CD4-positive, alpha-beta T cell treated with Interleukin-15 for 4 hours (primary cell): ENCODE measurements at places on chromosomes 3 and 15.
A peak's percentile ranks its signal among the peaks of the same experiment; 100 is the strongest.

- no peak for DNase-seq
Observed at GRCh38 chr3:158267015-158267414, 157.1 kb downstream of the RSRC1 start.

DNA sequence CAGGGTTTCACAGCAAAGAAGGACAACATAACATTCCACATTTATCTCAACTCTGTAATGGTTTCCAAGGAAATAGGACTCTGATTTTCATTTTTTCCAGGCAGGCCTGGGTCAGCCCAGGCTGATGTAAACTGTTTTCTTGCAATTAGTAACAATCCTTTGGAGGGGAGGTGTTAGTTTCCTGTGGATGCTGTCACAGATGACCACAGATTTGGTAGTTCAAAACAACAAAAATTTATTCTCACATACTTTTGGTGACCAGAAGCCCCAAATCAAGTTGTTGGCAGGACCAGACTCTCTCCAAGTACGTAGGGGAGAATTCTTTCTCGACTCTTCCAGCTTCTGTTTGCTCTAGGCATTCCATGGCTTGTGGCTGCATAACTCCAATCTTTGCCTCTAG is 88.0 kb downstream of the EDEM1 start:
- DNase-seq, result no peak

- no peak for DNase-seq
Observed at GRCh38 chr15:29465196-29465595, 195.6 kb upstream of the NSMCE3 start.

GRCh38 chr3:4818986-4819693 is 160.1 kb upstream of the BHLHE40 start:
- no peak for DNase-seq

- no peak for DNase-seq
Observed at GRCh38 chr3:40308725-40309417, 636 bp upstream of the EIF1B start.

GRCh38 chr3:130746246-130747039 is at the start of gene PIK3R4:
TSS of gene PIK3R4 (minus strand) at chr3:130746829. CDS start at chr3:130745218, 1,611 bp downstream.
- DNase-seq, result peak; percentile 96

DNA sequence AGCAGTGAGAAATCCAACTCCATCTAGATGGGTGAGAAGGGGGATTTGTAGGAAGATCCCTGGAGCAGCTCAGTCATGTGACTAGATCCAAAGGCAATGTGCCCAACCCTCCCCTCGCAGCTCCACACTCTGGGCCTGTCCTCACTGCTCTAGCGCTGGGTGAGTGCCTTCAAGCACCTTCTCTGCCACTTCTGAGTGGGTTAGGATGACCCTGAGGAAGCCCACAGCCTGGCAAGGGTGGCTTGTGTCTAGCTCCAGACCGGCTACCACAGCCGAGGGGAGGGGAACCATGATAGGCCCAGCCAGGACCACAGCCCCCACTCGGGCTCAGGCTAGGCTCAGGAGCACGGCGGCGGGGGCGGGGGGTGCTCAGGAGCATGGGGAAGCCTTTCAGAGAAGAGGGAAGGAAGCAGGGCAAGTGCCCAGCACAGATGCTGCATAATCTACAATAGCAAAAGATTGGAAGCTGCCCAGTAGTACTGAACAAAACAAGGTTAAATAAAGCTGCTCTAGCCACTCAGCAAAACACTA is 1.7 kb downstream of the SPATA12 start:
- DNase-seq, result no peak

DNA sequence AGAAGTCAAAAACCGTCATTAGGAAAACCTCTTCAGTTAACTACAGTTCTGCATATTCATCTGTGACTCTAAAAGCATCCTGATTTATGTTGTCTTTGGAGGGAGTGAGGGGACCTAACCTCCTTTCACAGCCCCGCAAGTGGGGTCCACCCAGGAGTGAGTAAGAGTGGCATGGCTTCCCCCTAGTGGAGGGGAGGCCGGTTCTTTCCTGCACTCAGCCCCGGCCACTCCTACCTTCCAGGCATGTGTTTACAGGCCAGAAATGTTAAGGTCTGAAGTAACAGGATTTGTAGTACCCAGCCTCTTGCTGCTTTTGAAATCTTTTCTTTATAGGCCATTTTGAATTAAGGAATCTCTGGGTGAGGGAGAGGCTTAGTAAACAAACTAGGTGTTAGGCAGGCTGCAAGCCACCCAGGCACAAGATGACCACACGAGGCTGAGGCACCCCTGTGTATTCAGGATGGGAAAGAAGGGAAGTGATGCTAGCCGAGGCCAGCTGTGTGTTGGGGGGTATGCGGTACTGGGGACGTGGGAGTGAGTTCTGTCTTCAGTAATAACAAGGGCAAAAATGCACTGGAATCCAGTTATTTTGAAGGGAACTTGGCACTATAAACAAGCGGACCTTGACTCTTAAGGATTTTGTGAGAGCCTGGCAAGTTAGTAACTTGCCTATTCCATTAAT is 50.5 kb downstream of the CTDSPL start:
- DNase-seq, result no peak

DNA sequence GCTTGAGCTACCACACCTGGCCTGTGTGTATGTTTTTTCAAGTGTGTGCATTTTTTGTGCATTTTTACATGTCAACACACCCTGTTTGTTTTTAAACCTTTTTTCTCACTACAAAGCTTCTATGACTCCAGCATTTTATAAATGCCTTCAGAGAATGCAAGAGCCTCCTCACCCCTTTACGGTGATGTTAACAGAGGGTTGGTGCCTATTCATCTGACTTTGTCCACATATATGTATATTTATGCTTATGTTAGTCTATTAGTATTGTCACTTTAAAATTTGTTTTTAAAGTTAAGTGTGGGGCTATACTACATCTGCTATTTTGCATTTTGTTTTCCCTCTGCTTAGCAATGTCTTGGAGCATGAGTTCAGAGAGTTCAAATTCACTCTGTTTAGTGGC is 45.8 kb downstream of the EEFSEC start:
- DNase-seq, result no peak

GRCh38 chr3:51796854-51797253 is 17.8 kb upstream of the IQCF6 start:
- DNase-seq, result no peak

DNA sequence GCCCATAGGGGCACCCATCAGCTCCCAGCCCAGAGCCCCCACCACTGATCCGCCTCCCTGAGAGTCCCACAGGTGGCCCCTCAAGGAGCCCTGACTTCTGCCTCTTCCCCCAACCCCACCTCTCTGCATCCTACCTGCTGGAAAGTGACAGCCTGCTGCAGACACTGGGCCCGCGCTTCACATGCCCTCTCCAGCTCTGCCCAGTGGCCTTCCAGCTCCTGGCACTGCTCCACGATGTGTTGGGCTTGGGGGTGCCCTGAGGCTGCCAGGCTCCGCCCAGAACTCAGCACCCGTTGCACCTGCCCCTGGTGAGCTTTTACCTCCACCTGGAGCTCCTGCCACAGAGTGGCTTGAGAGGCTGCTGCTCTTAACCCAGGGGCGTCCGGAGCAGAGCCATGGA is 20.1 kb downstream of the SPTBN5 start:
- DNase-seq, result no peak

DNA sequence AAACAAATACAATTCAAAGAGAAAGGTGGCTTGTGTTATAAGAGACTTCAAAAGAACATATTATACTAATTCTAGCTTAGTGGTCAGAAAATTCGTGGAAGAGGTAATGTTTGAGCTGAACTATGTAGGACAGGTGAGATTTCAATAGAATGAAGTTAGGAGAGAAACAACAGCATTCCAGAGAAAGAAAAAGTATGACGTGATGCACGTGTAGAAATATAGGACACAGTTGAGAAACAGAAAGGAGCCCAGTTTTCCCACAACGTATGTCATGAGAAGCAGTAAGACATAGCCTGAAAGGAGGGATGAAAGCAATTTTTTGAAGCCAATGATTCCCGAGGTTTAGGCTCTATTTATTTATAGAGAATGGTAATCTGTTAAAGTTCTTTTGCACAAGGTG is 18.7 kb upstream of the P3H2 start:
- no peak for DNase-seq

- no peak for DNase-seq
Observed at GRCh38 chr3:60228823-60229222, 1022.4 kb downstream of the FHIT start.

- DNase-seq, result no peak
Observed at GRCh38 chr15:64808785-64809453, 16.5 kb downstream of the PIF1 start.

DNA sequence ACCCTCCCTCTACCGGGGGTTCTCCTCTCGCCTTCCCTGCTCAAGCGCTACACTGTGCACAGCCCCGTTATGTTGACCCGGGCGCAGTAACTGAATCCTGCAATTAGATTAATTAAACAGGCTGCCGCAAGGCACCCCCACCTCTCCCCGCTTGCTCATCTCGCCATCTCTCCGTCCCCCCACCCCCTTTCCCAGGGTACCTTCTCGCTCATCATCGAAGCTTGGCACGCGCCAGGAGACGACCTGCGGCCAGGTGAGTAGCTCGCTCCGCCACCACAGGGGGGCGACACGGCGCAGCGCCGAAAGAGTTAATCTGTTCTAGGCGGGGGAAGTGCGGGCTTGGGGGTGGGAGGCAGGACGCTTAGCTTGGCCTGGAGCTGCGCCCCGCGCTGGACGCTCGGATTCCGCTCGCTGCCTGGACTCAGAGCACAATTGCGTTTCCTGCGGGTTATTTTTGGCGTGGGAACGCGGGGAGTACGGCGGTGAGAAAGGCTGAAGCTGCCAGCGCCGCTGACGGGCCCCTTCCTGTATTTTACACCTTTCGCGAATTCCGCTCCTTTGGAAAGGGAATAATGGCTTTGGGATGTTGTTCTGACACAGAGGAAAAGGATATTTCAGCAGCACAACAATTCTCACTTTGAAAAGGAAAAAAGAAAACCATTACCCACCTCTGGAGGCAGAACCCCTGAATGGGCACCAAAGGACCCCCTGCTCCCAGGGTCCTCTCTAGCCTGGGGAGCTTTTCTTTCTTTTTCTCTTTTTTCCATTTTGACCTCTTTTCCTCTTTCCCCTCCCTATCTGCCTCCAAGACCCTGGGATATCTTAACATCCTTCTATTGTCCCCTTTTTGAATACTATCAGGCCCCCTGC is 1.5 kb downstream of the DLL4 start:
- no peak for DNase-seq

- DNase-seq, result peak; percentile 63
Observed at GRCh38 chr3:113005611-113006010, 14.8 kb downstream of the GTPBP8 start.

GRCh38 chr15:101295607-101296161 is 636 bp upstream of the SNRPA1 start:
- no peak for DNase-seq

- DNase-seq, result no peak
Observed at GRCh38 chr3:186680869-186681268, 15.1 kb downstream of the HRG start.

GRCh38 chr15:63939531-63940130 is 105.9 kb upstream of the HERC1 start:
- DNase-seq, result peak; percentile 21

DNA sequence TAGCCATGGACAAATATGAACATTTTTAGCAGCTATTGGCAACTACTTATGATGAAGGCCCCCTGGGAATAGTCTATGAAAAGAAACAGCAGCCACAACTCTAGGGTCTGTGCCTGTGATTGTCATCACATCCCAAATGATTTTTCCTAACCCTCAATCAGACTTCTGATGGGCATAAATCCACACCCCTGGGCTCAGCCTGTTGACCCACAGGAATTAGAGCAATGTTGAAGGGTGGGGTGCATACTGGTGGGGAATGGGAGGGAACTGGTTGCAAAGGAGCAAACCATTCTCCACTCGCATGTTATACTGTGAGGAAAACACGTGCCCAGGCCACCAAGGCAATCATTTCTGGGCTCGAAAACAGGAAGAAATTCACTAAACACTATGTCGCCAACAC is 106.5 kb upstream of the CTNNB1 start:
- DNase-seq, result no peak

DNA sequence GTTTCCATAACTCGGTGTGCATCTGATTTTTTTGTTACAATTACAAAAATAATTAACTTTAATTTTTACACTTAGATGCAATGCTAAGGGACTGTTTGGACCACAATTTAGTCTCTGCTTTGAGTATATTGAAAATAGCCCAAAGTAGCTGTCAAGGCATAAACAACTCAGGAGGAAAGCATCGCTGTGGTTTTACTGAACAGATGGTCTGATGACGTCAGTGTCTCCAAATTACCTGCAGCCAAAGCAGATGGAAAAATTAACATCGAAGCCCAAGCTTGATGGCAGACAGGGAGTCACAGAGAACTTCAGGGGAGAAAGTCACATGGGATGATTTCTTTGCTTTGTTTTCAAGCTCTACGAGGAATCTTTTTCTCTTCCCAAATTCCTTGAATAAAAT is 83.1 kb upstream of the PLCL2 start:
- no peak for DNase-seq

DNA sequence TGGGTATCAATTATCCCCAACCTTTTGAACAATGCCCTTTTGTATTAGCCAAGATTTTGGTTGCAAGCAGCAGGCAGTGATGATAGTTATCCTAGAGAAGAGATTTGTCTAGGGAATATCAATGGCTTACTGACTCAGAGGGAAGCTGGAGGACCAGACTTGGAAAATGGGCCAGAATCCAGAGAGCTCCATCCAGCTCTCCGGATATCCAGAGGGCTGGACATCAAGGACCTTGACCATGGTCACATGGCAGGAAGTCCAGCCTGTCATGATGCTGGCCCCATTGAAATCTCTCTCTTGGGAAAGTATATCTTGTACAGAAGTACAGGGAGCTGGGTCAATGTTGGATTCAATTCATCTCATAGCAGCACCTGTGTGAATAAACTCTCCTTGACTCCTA is 148.5 kb upstream of the PDZRN3 start:
- DNase-seq, result no peak

GRCh38 chr3:143315766-143316165 is 196.2 kb downstream of the CHST2 start:
- DNase-seq, result no peak

DNA sequence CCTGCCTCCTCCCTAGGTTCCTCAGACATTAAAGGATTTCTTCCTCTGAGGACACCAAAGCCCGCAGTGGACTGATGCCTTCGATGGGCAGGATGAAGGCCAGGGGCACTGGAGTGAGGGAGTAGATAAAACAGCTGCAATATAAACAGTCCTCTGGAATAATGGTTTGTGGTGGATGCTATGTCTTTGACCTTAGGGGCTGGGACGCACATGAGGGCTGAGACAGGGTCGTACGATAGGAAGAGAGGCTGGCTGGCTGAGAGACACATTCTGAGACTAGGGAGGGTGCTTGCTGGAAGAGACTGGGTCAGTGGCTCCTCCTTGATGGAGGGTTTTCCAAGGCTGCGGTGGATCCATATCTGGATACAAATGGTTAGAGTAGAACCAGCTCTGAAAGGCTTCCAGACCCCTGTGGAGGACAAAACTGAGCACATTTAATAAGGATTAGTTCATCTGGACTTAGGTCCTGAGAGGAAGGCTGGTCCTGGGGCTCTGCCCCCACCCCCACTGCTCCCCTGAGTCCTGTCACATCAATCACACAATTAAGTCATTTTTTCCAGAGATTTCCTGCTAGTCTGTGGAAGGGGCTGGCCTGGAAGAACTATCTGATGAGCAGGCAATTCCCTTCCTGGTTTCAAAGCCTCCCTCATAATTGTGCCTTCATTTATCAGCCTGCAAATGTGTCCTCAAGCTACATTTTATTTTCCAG is 15.8 kb downstream of the TBC1D21 start:
- DNase-seq, result no peak
